Activated T-cell treated with anti-CD3 and anti-CD28 coated beads, Interleukin-2, amount 50 U/mL, for 24 hours (primary cell): ENCODE measurements at places on chromosomes 6 and 20.

- no peak for DNase-seq
These were observed 38.1 kb upstream of the FAM135A start for GRCh38 chr6:70375166-70375565.

DNA sequence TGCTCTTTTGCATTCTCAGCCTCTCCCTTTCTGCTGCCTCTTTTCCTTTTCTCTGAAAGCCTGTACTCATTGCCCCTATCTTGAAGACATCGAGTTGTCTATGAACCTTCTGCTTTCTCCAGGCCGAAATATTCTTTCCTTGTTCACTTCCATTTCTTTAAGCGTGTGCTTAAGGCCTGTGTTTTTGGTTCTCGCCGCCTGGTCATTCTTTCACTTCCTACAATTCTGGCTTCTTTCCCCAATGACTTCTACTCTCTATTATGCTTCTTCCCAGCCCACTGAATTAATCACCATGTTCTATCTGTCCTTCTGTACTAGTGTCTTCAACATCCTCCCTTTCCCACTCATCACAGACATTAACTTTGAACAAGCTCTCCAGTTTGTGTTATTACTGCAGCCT lies 69.6 kb downstream of the C6orf52 start:
- DNase-seq = no peak

DNA sequence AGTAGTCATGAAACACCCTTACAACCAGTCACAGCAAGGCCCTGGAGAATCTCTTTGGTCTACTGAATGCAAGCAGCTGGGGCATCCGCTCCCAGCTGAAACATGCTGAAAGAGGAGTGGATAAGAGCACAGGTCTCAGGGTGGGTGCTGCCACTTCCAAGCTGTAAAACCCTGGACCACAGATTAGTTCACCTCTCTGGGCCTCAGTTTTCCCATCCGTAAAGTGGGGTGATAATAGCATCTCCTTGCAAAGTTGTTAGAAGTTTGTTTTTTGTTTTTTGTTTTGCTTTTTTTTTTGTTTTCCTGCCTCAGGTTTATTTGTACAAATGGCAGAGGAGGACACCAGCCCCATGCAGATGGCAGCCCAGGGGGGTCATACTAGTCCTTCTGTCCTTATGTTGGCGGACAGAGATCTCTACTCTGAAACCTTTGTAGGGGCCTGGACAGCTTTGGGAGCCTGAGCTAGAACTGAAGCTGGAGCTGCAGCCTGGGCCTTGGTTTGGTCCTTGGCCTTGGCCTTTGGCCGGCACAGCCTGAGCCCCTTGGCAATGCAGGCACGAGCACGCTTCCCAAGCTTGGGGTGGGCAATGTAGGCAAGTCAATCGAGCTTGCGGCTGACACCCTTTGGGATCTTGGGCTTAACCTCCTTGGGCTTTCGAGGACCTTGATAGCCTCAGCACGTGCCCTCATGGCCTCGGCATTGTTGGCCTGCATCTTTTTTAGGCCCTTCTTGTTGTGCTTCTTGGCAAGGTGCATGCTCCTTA lies 38.2 kb downstream of the MRPL14 start:
- no peak for DNase-seq

- DNase-seq = no peak
These were observed 57.8 kb downstream of the PPP1R3G start for GRCh38 chr6:5142915-5143314.

GRCh38 chr6:170089963-170090362 lies 200.9 kb downstream of the DLL1 start:
- peak; percentile 30 for DNase-seq

DNA sequence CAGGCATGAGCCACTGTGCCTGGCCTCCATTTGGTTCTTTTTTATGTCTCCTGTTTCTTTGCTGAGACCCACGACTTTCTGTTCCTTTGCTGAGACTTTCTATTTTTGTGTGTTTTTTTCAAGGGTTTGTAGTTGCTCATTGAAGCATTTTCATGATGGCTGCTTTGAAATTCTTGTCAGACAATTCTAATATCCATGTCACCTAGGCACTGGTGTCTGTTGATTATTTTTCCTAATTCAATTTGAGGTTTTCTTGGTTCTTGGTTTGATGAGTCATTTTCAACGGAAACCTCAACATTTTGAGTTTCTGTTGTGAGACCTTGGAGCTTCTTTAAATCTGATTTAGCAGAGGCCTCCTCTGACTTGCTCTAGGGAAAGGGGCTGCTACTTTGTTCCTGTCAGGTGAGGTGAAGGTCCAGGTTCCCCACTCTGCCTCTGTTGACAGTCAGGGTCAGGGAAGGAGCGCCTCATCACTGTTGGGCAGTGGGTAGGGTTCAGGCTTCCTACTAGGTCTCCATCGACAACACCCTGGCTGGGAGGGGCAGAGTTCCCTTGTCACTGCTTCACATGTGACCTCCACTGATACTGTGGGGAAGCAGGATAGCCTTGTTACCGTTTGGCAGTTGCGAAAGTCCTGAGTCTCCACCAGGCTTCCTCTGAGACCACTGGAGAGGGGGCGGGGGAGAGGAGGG lies 67.2 kb upstream of the RNF24 start:
- DNase-seq = peak; percentile 72

DNA sequence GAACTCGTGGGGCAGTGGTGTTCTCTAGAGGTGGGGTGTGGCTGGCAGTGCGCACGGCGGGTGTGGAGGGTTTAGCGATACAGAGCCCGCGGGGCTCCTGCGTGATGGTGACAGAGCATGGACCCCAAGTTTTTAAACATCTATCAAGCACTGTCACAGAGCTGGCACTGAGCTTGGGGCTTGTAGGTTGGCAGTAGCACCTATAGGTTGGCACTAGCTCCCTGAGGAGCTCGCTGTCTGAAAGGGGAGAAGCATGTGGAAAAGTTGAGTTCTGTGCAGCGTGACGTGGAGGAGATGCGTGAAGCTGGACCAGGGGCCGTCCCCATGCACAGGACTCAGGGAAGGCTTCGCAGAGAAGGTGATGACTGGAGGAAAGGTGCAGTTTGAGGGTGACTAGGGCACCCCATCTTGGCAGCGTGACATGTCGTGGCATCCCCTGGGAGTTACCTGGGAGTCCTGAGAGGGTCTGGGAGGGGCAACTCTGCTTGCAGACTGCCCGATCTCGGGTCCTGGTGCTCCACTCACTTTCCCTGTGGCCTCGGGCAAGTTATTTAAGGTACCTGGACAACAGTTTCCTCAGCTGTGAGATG lies 122.0 kb downstream of the CDH4 start:
- no peak for DNase-seq

- no peak for DNase-seq
These were observed 151.9 kb upstream of the CARMIL1 start for GRCh38 chr6:25127076-25127837.

DNA sequence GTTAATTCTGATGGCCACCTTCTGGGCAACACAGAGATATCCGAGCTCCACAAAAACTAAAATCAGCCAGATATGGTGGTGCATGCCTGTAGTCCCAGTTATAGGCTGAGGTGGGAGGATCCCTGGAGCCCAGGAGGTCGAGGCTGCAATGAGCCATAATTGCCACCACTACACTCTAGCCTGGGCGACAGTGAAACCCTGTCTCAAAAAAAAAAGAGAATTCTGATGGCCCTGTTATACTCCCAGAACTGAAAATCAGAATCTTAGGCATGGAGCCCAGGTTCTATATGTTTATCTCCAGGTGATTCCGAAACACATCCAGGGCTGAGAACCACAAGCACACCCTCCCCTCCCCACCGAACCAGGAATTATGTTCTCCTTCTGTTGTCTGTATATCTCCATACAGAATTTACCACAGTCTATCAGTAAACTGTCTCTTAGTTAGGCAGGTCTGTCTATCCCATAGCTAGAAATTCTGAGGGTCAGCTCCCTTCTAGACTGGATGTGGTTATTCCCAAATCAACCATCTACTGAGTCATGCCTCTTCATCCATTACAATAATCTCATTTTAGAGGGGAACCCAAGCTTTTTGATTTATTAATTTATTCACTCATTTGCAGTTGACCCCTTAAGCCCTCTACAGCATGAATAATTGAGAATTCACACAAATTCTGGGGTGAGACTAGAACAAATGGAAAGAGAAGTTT lies 24.8 kb upstream of the CCND3 start:
- peak; percentile 27 for DNase-seq

GRCh38 chr6:117440706-117441525 lies 15.2 kb upstream of the ROS1 start:
- no peak for DNase-seq

- no peak for DNase-seq
These were observed 222.9 kb downstream of the LAMA2 start for GRCh38 chr6:129105793-129106192.
